Right renal cortex interstitium (tissue), 3 donors: ENCODE measurements at places on chromosomes 7 and 10.

DNA sequence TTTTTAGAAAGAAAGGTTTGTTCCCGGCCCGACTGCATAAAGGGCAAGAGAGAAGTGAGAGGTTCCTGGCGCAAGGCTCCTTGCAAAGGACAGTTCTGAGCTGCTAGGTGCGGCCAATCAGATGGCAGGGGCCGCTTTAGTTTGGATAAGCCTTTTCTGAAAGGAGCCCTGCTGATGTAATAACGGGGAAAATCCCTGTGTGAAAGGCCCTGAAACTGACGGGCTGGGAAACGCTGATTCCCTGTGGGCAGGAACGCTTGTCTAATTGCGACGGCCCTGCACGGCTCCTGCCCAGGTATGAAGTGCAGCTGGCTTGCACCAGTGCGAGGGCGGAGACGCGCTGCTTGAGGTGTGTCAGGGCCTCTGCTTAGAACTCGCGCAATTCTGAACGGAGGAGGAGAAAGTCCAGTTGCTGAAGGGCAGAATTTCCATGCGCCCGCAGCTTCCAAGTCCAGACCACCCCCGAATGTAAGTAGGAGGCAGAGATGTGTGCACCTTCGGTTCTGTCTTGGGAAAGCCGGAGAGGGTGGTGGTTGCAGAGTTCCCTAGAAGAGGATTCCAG is 30.5 kb downstream of the TACC2 start:
- DNase-seq: no peak

GRCh38 chr10:73485320-73485719 is 10.5 kb downstream of the PPP3CB start:
- no peak for DNase-seq

DNA sequence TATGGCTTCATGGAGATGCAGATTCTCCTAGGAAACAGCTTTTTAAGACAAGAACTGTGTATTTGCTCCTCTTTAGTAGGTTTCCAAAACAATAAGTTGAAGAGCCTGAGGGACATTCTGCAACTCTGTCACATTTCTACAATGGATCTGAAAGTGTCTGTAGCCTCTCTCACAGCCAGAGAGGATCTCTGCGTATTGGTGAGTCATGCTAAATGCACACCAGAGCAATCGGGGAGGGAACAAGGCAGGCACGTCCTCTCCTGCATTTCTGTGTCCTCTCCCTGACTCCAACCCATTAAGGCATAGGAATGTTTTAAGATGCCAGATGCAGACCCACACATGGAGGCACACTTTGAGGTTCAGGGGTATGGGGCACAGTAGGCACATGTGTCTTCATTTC is 1126.4 kb upstream of the GHITM start:
- no peak for DNase-seq

- DNase-seq: no peak
Observed at GRCh38 chr7:7044806-7045205, 137.5 kb upstream of the C1GALT1 start.

DNA sequence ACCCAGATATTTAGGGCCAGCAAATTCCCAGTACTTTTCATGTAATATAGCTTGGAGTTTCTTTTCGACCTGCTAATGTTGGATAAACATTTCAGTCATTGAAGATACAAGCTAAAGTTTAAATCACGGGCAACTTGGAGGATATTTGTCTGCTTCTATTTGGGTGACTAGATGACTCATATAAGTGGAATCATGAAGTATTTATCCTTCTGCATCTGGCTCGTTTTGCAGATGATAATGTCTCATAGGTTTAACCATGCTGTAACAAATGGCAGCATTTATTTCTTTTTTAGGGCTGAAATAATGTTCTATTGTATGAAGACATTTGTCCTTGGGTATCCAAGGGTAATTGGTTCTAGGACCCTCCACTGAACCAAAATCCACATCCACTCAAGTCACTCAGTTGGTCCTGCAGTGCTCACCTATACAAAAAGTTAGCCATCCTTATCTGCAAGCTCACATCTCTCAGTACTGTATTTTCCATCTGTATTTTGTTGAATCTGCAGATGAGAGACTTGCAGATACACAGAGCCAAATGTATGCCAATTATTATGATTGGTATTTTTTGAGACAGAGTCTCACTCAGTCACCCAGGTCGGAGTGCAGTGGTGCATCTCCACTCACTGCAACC is 187.2 kb upstream of the CSTF2T start:
- DNase-seq: no peak
